ENCODE measurements at places on chromosomes 1 and 21. TPM values are rescaled to one million over a fixed set of nuclear protein-coding genes. Genes with fewer than 3 reads are reported as not detected.

DNA sequence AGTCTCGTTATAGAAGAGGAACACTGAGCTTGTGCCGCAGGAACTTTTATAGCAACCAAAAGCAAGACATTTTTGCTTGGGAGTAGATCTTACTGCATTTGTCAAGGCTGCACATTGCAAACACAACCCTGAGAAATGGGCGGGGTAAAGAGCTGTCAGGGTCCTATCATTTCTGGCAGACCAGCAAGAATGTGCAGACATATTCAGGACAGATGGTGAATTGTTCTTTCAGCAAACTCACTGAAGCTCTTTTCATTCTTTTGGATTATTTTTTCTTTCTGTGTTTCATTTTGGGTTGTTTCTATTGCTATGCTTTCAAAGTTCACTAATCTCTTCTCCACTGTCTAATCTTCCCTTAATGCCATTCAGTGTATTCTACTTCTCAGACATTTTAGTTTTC lies 5.1 kb upstream of the ACTN2 start:
- no peak for DNase-seq

DNA sequence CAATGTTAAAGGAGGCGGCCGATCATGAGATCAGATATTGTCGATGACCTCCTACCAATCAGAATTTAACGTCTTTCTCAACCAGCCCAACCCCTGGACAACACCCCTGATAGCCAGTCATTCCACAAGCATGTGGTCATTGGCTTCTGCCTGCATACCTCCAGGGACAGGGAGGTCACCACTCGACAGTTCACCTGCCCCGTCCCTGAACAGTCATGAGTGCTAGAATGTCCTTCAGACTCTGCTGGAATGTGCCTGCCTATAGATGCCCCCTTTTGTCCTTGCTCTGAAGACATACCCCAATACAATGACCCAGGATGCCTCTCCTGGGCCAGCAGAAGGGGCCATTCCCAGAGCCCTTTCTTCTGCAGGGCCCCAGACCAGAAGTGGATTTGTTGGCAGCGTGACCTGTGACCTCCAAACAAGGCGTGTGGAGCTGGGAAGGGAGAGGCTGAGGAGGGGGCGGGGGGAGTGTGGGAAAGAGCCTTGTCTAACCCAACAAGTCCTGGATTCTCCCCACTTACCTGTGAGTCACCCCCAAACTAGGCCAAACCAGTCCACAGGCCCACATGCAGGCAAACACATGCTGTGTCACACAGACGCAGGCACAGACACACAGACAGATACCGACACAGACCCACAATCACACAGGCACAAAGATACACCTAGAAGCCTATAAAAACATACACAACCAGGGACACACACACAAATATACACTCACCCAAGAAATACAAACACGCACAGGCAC lies 2.2 kb downstream of the CRYBG2 start:
- no peak for DNase-seq

DNA sequence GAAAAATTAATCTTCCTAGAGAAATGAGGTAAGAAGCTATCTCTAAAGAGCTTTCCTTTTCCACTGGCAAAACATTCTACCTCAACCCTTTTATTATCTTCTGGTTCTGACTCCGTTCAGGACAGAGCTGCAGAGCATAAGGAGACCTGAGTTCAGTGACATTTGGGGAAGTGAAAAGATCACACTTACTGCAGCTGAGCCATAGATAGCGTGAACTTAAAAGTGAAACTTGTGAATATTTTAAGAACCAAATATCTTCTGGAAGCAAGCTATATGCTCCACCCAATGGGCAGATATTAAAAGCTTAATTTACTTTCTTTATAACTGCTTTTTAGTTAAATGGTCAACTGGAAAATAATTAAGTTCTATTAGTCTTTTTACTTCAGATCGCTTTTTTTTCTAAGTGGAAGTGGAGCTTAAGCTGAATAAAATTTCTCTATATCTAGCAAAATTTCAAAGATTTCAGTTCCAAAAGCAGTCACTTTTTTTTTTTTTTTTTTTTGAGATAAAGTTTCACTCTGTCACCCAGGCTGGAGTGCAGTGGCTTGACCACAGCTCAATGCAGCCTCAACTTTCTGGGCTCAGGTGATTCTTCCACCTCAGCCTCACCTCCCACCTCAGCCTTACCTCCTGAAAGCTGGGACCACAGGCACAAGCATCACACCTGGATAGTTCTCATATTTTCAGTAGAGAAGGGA lies 11.9 kb downstream of the PTPN22 start:
- DNase-seq, result no peak

- DNase-seq, result no peak
Measured at GRCh38 chr1:166189126-166189525, 22.3 kb upstream of the FAM78B start.

DNA sequence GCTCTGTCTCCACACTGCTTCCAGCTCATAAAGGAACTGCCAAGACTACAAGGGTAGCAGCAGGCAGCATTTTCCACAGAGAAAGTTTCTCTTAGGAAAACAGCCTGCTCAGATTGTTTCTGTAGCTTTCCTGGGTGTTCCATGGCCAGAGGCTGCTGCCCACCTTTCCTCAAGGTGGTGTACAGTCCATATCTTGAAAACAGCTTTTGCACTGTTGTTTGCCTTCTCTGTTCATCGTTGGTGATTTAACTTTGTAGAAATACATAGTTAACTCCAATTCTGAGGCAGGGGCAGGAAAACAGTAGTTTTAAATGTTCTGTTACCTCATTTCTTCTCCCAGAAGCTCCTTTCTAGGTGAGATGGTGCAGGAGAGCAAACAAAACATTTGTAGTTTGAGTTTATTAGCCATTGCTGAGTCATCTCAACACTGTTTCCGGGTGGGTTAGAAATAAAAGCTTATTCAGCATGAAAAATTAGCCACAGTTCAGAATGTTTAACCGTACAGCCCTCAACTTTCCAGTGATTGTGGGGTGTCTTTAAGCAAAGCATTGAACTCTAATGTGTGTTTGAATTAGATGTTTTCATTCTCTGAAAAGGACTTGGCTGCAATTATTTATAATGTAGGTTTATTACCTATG lies 41.7 kb downstream of the DIP2A start:
- DNase-seq, result no peak

DNA sequence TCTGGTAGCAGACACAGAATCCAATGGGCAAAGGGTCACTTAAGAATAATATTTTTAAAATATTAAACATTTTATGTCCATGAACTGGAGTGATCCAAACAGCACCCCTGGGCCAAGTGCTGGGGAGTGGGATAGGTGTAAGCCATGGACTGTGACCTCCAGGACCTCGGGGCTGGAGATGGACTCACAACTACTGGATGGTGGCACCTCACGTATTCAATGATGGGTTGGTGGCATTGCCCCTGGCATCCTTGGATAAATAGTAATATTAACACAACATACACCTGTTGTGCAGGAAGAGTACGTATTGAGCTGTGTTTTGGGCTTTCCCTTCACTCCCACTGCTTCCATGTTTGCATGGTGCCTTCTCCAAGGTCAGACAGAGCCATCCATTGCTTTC lies 39.3 kb upstream of the TENT5C start:
- DNase-seq, result no peak

- no peak for DNase-seq
Measured at GRCh38 chr1:20848162-20848561, 61.1 kb upstream of the HP1BP3 start.

- no peak for DNase-seq
Measured at GRCh38 chr1:235077571-235078479, 50.8 kb downstream of the TOMM20 start.

GRCh38 chr1:39113109-39113743 lies 87.1 kb downstream of the NDUFS5 start:
- DNase-seq, result no peak

DNA sequence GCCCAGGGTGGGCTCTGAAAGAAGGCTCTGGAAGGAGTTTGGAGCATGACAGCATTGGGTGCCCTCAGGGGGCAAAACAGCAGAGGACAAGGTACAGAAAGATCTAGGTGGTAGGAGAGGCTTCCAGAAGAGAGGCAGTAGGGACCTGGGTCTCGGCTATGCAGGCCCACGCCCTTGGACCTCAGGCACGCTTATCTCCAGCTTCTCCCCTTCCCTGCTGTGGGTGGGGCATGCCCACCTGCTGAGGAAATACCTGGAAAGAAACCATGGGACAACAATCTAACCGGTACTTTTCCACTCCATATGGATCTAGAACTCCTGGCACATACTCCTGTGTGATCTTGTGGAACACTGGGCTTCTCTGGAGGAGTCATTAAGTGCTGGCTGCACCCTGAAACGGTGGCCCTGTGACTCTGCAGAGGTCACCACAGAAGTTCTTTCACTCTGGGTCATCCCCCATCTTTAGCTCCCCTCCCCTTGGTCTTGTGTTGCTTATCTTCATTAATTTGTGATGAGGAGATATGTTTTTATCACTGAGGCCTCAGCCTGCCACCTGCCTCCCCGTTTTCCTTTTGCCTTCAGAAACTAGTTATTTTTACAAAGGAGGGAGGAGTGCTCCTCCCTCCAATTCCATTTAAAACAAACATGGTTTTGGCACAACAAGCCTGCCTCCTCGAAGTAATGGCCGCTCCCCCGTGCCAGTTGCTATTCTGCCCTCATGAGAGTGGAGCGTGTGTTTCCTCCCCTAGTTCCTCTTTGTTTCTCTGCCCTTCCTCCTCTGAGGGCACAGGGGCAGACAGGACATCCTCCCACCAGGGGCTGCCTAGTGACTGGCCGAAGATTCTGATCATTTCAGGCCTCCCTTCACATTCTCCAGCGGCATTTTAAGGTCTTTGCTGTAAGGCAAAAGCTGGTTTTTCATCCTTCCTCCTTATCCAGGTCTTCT lies 78.0 kb upstream of the ATP5PO start:
- DNase-seq, result no peak

DNA sequence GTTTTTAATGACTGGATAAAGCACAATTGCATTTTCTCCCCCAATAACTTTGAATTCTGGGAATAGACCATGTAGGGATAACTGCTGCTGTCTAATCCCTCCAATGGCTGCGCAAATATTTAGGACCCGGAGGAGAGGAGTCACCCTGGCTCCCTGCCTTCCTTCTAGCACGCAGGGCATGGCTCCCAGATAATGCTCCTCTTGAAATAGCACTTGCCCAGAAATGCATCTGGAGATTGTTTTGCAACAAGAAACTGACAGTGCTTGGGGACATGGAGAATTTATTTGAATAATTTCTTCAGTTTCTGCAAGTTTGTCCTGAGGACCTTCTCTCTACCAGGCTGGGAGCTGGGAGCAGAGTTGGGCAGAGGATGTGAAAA lies 83.5 kb downstream of the MAN1C1 start:
- DNase-seq, result no peak

DNA sequence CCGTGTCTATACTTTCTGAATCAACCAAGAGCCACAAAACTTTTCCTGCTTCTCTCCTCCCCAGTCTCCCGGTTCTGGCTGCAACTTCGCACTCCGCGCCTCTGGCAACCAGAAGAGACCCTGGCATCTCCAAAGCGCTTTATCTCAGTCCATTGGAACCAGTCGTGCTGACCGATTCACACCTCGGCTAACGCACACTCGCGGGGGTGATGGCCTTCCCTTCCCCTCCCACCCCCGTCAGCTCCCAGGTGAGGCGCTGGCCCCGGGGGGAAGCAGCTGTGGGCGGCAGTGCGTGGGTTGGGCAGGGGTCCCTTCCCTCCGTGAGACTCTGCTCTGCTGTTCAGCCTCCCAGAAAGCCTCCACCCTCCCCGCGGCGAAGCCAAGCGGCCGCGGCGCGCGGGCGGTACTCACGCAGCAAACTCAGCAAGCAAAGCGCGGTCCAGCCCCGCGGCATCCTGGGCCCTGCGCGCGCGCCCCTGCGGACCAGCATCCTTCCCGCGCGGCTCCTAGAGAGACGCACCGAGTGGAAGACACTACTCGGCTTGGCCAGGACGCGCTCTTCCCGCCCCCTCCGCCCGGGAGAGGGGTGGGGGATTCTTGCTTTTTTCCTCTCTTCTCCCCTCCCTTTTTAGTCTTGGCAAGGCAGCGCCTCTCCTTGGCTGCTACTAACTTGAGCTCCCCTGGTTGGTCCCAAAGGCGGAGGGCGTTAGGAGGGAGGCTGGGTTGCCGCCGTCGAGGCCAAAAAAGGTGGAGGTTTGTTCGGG lies at the start of gene CD34:
Gene CD34, minus strand, starts transcription at position 535 of the 764 bp plus-strand sequence. Its CDS starts 45 bp downstream, at position 490.
- DNase-seq, result no peak

- no peak for DNase-seq
Measured at GRCh38 chr1:61950418-61950817, 208.1 kb downstream of the PATJ start.

- no peak for DNase-seq
Measured at GRCh38 chr1:175521249-175522040, 221.9 kb downstream of the TNR start.

DNA sequence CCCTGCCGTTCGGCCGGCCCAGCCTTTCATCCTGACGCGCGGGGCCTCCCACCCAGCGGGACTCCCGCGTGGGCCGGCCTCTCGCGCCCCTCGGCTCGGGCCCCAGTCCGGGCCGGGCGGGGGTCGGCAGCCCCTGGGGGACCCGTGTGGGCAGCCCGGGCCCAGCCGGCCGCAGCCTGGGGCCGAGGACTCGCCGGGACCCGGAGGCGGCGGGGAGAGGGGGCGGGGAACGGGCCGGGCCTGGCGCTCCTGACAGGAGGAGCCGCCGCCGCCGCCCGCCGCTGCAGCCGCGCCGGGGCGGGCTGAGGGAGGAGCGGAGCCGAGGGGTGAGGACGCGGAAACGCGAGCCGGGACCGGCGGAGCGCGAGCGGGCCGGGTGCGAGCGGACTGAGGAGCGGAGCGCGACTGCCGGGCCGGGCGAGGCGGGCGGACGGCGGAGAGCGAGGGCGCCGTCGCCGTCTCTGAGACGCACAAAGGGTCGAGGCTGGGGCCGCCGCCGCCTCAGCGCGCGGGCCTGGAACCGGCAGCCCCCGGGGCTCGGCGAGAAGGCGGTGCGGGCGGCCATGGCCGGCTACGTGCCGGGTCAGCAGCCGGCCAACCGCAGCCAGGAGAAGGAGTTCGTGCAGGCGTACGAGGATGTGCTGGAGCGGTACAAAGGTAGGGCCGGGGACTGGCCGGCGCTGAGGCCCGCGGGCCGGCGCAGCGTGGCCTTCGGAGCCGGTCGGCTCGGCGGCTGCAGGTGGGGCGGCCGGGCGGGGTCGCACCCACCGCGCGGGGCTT lies 79.1 kb downstream of the NDUFS5 start:
- DNase-seq, result peak; percentile 49

DNA sequence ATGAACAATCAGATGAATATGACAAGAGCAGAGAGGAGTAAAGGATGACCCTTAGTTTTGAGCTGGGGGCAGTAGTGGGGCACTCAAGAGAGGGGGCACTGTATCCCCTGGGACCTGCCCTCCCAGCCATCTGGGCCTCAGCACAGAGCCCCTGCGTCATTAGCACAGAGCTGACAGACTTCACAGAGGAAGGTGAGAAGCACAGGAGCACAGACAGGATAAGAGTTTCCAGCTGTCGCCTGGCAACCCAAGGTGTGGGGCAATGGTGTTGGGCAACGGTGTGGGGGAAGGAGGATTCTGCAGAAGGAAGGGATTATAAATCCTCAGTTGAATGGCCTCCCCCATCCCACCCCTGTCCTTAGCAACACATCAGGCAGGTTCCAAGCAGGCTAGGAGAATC lies 30.2 kb downstream of the RAB3B start:
- no peak for DNase-seq

Gene PGLYRP3
- not detected for polyA plus RNA-seq

Gene HTR1D
- polyA plus RNA-seq, result not detected

Gene CYP4A11
- not detected for polyA plus RNA-seq

Gene SLC66A1
- polyA plus RNA-seq, result 5.7 TPM

All from CD8-positive, alpha-beta memory T cell (primary cell).